ENCODE measurements at places on chromosomes 4 and X.
A peak's percentile ranks its signal among the peaks of the same experiment; 100 is the strongest.

- DNase-seq: no peak
These were observed 119.0 kb upstream of the BMP3 start for GRCh38 chr4:80911458-80911857.

GRCh38 chr4:40800064-40800463, 50.3 kb downstream of the NSUN7 start:
- no peak for DNase-seq

DNA sequence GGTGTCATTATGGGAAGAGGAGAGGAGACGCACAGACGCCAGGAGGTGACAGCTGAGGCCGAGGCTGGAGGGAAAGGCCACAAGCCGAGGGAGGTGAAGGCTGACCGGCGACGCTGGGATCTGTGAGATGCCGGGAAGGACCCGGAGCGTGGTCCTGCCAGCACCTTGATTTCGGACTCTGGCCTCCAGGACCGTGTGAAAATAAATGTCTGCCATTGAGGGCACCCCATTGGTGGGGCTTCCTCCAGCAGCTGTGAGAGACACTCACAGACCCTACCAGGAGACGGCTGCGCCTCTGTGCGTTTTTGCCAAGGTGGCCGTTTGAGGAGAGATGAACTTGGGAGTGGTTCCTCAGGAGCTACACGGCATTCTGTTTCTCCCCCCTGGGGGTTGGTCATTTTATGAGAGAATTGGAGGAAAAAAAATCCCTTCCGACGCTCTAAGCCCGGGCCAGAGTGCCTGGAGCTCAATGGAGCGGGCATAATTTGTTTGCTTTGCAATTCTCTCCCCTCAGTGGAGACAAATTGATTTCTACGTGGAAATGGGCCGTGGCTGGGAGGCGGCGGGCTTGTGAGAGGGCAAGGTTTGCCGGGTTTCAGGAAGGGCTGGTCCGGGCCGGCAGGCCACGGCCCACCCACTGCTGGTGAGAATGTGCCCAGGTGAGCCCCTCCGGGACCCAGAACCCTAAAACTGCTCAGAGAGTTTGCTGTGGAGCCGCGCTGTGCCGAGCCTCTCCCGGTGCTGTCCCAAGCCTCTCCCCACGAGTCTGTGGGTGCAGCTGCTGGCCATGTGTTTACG, 53.9 kb downstream of the CPZ start:
- no peak for DNase-seq

GRCh38 chr4:82519776-82520175, 42.0 kb downstream of the TMEM150C start:
- no peak for DNase-seq

DNA sequence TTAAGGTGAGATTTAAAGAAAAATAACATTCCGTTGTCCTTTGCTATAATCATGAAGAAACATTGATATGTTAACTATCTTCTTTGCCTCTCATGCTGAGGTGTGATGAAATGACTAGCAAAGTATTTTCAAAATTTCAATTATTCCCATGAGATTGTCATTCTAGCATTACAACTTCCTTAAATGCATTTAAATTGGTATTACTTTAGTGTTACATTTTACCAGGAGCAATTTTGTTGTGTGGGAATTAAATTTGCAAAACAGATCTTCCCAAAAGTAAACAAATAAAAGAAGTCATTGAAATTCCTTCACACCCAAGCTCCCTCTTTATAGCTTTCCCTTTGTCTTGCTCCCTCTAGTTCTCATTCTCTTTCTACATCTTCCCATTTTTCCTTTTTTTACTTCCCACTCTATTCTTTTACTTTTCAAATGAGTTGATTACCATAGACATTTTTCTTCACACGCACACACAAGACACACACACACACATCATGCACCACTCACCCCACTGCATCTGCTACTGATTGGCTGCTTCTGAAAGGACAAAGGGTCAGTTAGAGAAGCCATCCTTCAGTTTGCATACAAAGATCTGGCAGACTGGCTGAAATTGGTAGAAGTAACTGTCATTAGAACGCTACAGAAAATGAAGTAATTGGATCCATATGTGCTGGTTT, 10.0 kb upstream of the APELA start:
- DNase-seq: no peak

DNA sequence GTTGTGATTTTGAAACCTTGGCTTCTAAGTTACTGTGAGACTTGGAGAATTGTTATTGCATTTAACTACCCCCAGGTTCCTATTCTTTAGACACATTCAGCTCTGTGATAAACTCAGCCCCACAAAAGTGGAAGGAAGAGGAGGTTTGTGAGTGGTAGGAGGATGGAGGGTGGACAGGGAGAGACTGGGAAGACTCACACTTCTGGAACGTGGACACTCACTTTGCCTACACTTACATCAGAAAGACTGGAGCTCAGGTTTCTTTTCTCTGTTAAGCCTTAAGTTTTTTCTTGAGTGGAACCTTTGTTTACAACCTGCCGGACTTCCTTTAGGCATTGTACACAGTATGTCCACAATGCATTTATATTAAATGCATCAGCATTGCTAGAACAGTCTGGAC, 99.0 kb downstream of the AREG start:
- no peak for DNase-seq

- peak; percentile 25 for DNase-seq
These were observed 31.1 kb downstream of the TACC3 start for GRCh38 chr4:1752284-1753041.

GRCh38 chr4:123412700-123413512, 16.3 kb downstream of the SPRY1 start:
- no peak for DNase-seq

DNA sequence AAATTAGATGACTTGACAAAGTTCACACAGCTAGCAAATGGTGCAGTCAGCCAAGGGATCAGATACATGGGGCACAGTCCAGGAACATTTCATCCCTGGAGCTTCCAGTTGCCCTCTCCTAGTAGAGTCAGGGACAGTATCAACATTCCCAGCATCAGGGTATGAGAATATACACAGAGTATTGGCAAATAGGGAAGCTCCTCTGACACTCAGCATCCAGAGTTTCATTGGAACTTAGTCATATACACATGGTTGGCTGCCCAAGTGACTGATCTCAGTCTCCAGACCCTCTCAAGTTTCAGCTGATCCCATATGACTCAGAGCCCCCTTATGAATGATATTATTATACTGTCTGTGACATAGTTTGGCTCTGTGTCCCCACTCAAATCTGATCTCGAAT, 13.7 kb upstream of the KCTD8 start:
- DNase-seq: no peak

DNA sequence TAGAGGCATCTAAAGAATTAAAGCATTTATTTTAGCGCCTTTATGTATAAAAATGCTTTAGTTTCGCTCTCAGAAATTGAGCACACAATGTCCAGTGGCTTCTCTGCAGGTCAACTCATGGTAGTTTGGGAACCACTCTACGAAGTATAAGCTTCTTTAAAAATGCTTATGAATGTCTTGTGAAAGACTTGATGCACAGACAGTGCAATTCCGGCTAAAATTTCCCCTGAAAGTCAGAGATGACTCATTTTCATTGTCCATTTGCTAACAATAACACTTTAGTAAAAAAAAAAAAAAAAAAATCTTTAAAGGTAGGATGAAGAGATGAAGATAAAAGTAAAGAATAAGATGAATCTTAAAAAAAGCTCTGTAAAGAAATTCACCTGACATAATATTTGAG, 117.2 kb downstream of the PDHA2 start:
- no peak for DNase-seq

DNA sequence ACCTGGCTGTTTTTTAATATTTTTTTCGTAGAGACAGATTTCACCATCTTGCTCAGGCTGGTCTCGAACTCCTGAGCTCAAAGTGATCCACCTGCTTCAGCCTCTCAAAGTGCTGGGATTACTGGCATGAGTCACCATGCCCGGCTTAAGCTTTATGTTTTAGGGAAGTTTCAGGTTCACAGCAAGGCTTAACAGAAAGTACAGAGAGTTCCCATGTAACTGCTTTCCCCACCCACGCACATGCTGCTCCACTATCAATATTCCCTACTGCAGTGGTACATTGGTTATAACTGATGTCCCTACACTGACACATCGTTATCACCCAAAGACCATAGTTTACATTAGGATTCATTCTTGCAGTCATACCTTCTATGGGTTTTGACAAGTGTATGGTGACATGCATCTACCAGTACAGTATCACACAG, 62.7 kb downstream of the PRPS1 start:
- DNase-seq: no peak

DNA sequence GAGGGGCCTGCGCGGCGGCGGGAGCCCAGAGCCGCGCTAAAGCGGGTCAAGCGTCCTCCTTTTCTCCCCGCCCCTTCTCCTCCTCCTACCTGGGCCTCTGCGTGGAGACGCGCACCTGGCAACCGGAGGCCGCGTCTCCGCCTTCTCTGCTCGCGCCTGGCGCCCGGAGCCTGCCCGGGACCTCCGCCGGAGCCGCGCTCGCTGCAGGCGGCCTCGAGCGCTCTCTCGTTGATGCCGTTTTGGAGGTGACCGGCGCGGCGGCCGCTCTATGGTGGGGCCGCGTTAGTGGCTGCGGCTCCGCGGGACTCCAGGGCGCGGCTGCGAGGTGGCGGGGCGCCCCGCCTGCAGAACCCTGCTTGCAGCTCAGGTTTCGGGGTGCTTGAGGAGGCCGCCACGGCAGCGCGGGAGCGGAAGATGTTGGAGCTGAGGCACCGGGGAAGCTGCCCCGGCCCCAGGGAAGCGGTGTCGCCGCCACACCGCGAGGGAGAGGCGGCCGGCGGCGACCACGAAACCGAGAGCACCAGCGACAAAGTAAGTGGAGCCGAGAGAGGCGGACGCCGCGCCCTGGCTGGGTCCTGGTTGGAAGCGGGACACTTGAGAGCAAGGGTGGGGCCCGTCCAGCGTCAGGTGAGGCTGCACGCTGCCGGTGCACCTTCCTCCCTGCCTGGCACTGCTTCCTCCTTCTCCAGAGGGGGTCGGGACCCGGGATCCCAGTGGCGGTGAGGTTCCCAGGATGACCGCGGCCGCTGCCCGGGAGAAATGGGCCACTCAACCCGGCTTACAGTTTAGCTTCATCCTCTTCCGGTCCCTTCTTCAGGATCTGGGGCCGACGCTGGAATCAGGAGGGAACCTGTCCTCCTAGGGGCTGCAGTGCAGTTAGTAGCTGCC, at the start of gene CDS1:
CDS1 (plus strand) TSS at position 140 of the 888 bp plus-strand sequence; CDS start at position 415, 275 bp downstream.
- DNase-seq: no peak

DNA sequence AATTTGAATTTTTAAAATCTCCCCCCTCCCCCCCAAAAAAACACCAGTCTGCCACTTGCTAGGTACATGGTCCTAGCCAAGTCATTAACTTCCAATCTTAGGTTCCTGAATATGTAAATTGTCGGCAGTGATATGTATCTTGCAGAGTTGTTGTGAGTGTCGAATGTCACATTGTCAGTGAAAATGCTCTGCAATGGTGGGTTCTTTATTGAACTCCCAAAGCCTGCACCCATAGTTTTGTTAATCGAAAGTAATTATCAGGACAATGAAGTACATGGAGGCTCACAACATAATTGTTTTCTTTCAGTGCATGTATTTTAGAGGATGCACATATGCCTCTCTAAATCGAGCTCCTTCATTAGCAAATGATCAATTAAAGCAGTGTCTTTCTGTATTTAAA, 185.6 kb upstream of the S100G start:
- DNase-seq: no peak

DNA sequence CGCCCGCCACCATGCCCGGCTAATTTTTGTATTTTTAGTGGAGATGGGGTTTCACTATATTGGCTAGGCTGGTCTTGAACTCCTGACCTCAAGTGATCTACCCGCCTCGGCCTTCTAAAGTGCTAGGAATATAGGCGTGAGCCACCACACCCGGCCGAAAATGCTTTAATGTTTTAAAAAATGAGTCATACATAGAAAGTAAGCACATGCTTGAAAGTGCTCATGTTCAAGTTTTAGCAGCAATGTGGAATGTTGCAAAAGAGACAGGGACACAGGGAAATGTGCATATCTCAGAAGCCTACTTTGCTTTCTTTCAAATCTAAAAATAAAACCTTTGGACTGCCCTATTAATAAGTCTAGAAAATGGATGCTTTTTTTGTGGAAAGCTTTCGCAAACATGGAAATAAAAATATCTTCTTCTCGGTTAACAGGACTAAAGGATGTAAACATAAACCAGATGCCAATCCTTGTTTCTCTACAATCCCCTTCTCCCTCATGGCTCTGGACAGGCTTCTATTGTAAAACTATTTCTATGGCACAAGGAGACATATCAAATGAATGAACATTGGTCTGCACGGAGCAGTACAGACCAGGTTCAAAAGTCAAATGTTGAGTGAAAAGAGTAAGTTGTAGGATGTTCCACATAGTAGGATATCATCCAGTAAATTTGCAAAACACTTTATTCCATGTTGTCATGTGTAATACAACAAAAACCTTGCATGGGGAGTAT, 15.0 kb downstream of the MECP2 start:
- no peak for DNase-seq

DNA sequence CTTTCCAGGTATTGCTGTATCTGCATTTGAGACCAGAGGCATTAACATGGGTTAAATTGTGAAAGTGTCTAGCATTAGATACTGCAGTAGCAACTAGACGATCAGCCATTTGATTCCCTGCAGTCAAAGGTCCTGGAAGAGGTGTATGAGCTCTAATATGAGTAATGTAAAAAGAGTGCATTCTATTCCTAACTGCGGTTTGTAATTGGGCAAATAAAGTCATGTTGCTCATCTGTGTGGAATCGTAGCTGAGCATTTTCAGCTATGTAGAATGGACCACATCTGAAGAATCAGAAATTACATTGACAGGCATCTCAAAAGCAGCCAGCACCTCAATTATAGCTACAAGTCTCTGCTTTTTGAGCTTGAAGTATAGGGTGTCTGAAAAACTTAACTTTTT, 157.6 kb downstream of the ZNF518B start:
- no peak for DNase-seq

- DNase-seq: no peak
These were observed 43.0 kb upstream of the PDLIM5 start for GRCh38 chr4:94408549-94409374.

DNA sequence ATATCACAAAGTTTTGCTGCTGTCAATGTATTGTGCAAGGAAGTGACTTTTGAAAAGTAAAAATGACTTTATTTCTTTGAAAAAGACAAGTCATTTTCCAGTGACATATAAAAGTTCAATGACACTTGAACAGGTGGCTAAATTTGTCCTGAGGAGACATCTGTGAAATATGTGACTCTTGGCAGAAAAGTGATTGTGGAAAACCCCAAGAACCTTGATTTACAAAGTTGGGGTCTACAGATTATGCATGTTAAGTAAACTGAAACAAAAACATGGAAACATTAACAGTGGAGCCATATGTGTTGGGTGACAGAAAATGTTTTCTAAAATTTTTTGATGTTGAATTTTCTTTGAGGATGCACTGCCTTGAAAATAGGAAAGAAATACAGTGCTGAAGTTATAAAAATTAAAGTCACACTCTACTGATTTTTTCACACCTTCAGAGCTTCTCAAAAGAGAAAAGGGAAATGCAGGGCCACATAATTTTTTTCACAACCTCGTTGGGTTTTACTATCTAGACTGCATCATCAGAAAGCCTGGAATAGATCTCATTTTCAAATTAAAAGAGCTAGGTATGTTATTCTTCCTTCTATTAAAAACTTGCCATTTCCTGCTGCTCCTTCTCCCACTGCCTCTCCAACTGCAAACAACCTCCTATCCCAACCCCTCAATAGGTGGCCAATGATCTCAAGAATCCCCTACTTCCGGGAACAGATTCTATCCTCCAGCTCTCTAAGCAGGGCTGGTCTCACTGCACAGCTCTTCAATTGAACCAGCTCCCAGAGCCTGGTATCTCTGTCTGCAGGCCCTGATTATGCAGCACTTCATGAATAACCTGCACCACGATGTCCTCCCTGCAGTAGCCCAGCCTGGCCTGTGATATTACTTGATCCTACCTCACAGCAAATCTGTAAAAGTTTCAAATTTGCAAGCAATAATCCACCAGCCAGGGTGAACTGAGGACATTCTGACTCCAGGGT, 570.8 kb upstream of the CPEB2 start:
- DNase-seq: no peak

GRCh38 chrX:96182366-96182765, 502.3 kb upstream of the DIAPH2 start:
- no peak for DNase-seq
